ENCODE measurements at places on chromosomes 1 and 21. TPM values are rescaled to one million over a fixed set of nuclear protein-coding genes. Genes with fewer than 3 reads are reported as not detected.

Gene NKAIN1
- not detected for total RNA-seq

Gene PADI2
- total RNA-seq: 9.9 TPM

Gene GORAB
- total RNA-seq: 20.0 TPM

Gene B4GALT2
- total RNA-seq: 8.1 TPM

Gene ARHGAP30
- total RNA-seq: 158 TPM

Gene TOMM40L
- total RNA-seq: 12.4 TPM

Gene DCST2
- 1.0 TPM for total RNA-seq

Gene OR2M3
- not detected for total RNA-seq

Gene ZBTB37
- total RNA-seq: 21.1 TPM

Gene PDE9A
- 0.58 TPM for total RNA-seq

Gene CD160
- not detected for total RNA-seq

Gene OR10J1
- not detected for total RNA-seq

Gene UBXN10
- 0.04 TPM for total RNA-seq

Gene ZNF695
- total RNA-seq: 0.83 TPM

Gene BLACAT1
- not detected for total RNA-seq

Gene NCMAP
- not detected for total RNA-seq

Gene HSD3B2
- total RNA-seq: not detected

Gene GJA8
- not detected for total RNA-seq

Gene CHML
- total RNA-seq: 35.2 TPM

Gene COA6
- total RNA-seq: 20.7 TPM

Gene IL19
- not detected for total RNA-seq

Gene RYR2
- not detected for total RNA-seq

Gene LMOD1
- total RNA-seq: not detected

Gene GUCA2B
- total RNA-seq: not detected

Gene CELA2A
- total RNA-seq: not detected

Gene LCE3D
- total RNA-seq: not detected

Gene VPS45
- 39.0 TPM for total RNA-seq

Gene SPRR2F
- not detected for total RNA-seq

Gene LCE1E
- total RNA-seq: not detected

Gene TCP10L
- total RNA-seq: 0.58 TPM

Gene CENPL
- 14.0 TPM for total RNA-seq

Gene PROK1
- not detected for total RNA-seq

Gene PRR9
- total RNA-seq: not detected

Gene NEGR1
- total RNA-seq: not detected

Gene MAP3K21
- 1.5 TPM for total RNA-seq

Gene CCDC24
- 15.1 TPM for total RNA-seq

Gene DTL
- total RNA-seq: 4.2 TPM

Measured in activated B cell treated with CpG ODN at 0.5 μM for 24 hours (primary cell).